ENCODE measurements at places on chromosomes 2 and 18.

GRCh38 chr2:46775722-46776121, 139.9 kb downstream of the MCFD2 start:
- no peak for DNase-seq

- no peak for DNase-seq
Measured at GRCh38 chr2:101897301-101897700, 94.5 kb upstream of the IL1R2 start.

GRCh38 chr2:217399291-217399690, 539.4 kb upstream of the TNP1 start:
- DNase-seq = no peak

GRCh38 chr18:27695503-27695902, 481.4 kb downstream of the CDH2 start:
- no peak for DNase-seq

GRCh38 chr2:46310446-46310845, 13.2 kb downstream of the EPAS1 start:
- no peak for DNase-seq

- no peak for DNase-seq
Measured at GRCh38 chr2:190336420-190336819, 7.0 kb upstream of the INPP1 start.

DNA sequence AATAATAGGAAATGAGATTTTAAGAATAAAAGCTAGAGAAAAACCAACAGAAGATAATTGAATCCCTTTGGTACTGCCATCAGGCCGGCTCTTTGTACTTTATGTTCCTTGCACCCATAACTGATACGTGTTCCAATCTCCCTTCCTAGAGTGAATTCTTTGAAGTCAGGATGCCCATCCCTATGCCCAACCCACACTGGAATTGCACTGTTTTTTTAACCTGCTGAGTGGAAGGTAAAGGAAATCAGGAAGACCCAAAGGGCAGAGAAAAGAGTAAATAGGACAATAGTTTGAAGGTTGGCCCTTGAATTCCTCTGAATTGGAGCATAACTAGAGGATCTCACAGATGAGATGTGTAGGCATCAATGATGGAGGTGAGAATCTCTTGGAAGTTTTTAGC, 4.4 kb upstream of the ATG16L1 start:
- no peak for DNase-seq

GRCh38 chr18:49682173-49682802, 120.4 kb downstream of the LIPG start:
- DNase-seq = no peak

DNA sequence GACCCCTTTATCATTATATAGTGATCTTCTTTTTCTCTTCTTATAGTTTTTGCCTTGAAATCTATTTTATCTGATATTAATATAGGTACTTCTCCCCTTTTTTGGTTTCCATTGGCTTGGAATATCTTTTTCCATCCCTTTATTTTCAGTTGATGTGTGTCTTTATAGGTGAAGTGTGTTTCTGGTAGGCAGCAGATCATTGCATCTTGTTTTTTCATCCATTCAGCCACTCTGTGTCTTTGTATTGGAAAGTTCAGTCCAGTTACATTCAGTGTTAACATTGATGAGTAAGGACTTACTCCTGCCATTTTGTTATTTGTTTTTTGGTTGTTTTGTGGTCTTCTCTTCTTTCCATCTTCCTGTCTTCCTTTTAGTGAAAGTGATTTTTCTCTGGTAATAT, 133.4 kb downstream of the DIS3L2 start:
- no peak for DNase-seq

DNA sequence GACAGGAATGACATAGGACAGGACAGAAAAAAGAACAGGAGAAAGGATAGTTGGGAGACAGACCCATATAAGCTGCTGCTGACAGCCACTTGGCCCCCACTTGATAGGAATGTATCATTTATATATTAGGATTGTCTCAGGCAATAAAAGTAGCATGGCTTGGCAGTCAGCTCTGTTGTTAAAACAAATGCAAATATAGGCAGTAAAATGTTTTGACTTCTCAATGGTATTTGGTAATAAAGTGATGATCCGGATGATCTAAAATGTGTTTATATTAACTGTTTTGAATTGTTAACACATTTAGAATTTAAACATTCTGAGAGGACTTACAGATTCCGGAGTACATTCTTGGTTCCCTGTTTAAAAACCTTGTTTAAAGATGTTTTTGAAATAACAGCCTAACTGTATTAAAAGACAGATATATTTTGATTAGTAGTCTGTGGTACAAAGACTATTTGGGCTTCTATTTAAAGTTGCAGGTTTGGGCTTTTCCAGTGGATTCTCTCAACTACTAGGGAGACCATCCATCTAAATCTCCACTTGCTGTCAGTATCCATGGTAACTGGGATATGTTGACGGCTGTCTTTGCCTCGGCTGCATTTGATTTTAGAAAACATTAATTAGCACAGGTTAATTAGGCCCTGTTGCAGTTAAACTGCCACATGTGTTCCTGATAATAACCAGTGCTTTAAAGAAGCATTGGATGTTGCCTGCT, 147.6 kb downstream of the ESCO1 start:
- DNase-seq = no peak

All from GM12892 (cell line).